Peyer's patch (tissue), 4 donors: ENCODE measurements at places on chromosomes 7 and 10.

GRCh38 chr10:98041352-98042043, 11.1 kb upstream of the CRTAC1 start:
- DNase-seq = peak; percentile 74
- H3K4me1 ChIP-seq = no peaks in the 10 kb centered on the region
- no peak overlapping the region for H3K27ac ChIP-seq
- H3K4me3 ChIP-seq = no peak overlapping the region
- H3K27me3 ChIP-seq = peaks cover 6% of the 10 kb centered on the region
- no peaks in the 10 kb centered on the region for H3K36me3 ChIP-seq

- H3K36me3 ChIP-seq = no peaks in the 10 kb centered on the region
- H3K4me1 ChIP-seq = no peaks in the 10 kb centered on the region
- H3K27me3 ChIP-seq = no peaks in the 10 kb centered on the region
- no peak overlapping the region for H3K27ac ChIP-seq
- DNase-seq = no peak
- H3K4me3 ChIP-seq = no peak overlapping the region
Measured at GRCh38 chr7:73642834-73643233, 18.5 kb upstream of the MLXIPL start.

DNA sequence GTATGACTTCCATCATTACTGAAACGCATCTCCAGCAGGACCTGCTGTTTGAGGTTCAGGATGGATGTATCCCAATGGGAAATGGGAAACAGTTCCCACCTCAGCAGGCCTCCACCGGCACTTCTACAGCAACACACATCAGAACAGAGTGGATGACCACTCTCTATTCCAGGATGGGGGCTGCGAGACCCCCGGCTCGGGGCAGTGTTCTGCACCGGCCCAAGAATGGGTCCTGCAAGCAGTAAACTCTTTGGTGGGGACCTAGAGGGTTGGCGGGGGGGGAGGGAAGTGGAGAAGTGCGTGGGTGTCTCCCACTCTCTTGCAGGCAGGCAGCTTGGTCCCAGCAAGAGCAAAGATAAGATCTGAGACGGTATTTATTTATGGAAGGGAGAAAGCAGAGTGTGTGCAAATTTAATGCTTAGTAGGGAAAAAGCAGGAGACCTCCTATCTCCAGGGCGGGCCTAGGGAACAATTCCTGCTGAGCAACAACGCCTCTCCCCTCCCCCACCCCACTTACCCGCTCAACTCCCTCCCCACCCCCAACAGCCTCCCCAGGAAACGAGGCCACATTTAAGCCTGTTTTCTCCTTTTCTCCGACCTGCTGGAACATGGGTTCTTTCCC, 4.0 kb downstream of the SFMBT2 start:
- H3K4me1 ChIP-seq = peaks cover 4% of the 10 kb centered on the region
- H3K27me3 ChIP-seq = no peaks in the 10 kb centered on the region
- no peaks in the 10 kb centered on the region for H3K36me3 ChIP-seq
- peak overlapping the region; percentile 68 for H3K27ac ChIP-seq

- H3K36me3 ChIP-seq = no peaks in the 10 kb centered on the region
- DNase-seq = no peak
- peaks cover 3% of the 10 kb centered on the region for H3K4me1 ChIP-seq
- H3K27ac ChIP-seq = no peak overlapping the region
- H3K4me3 ChIP-seq = no peak overlapping the region
Measured at GRCh38 chr10:50604049-50604640, 19.6 kb downstream of the SGMS1 start.

GRCh38 chr7:68547799-68548198, 1050.5 kb upstream of the AUTS2 start:
- H3K27ac ChIP-seq = no peak overlapping the region
- H3K4me3 ChIP-seq = no peak overlapping the region
- no peaks in the 10 kb centered on the region for H3K36me3 ChIP-seq
- no peak for DNase-seq
- no peaks in the 10 kb centered on the region for H3K4me1 ChIP-seq

GRCh38 chr7:94410413-94411187, 15.9 kb downstream of the COL1A2 start:
- H3K4me1 ChIP-seq = no peaks in the 10 kb centered on the region
- no peaks in the 10 kb centered on the region for H3K36me3 ChIP-seq
- no peak overlapping the region for H3K4me3 ChIP-seq

- no peaks in the 10 kb centered on the region for H3K27me3 ChIP-seq
- H3K4me1 ChIP-seq = no peaks in the 10 kb centered on the region
- DNase-seq = no peak
- H3K4me3 ChIP-seq = no peak overlapping the region
- H3K36me3 ChIP-seq = no peaks in the 10 kb centered on the region
Measured at GRCh38 chr10:35896001-35896400, 253.9 kb upstream of the FZD8 start.

- no peak overlapping the region for H3K27ac ChIP-seq
- H3K36me3 ChIP-seq = no peaks in the 10 kb centered on the region
- H3K4me1 ChIP-seq = no peaks in the 10 kb centered on the region
- no peak overlapping the region for H3K4me3 ChIP-seq
- H3K27me3 ChIP-seq = no peaks in the 10 kb centered on the region
Measured at GRCh38 chr10:9244864-9245263, 1190.4 kb downstream of the GATA3 start.

DNA sequence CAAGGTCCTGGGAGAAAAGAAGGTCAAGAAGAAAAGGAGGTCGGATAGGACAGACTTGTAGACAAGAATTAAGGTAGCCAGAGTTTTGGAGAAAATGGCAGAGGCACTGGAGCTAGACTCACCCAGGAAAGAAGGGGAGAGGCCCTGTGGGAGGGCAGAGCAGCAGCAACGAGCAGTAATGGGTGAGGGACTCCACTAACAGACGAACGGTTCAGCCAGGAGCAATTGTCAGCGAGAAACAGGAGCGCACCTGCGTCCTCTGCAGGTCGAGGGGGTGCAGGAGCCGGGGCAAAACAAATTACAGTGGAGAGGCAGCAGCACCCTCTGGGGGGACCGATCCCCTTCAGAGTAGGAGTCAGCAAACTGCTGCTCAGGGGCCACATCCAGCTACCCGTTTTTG, 18.5 kb upstream of the IGFBP3 start:
- H3K4me3 ChIP-seq = no peak overlapping the region
- H3K27me3 ChIP-seq = no peaks in the 10 kb centered on the region
- no peaks in the 10 kb centered on the region for H3K4me1 ChIP-seq
- no peak overlapping the region for H3K27ac ChIP-seq
- no peaks in the 10 kb centered on the region for H3K36me3 ChIP-seq

DNA sequence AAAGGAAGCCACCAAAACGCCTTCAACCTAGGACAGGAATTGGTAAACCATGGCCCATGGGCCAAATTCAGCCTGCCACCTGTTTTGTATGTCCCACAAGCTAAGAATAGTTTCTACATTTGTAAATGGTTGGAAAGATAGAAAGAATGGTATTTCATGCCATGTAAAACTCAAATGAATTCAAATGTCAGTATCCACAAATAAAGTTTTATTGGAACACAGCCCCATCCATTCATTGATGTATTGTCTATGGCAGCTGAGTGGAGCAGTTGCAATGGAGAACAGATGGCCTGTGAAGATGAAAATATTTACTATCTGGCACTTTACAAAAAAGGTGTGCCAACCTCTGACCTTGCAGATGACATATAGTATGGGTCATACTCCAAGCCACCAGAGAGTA, 236.9 kb downstream of the CREB5 start:
- no peaks in the 10 kb centered on the region for H3K4me1 ChIP-seq
- H3K4me3 ChIP-seq = no peak overlapping the region
- no peaks in the 10 kb centered on the region for H3K36me3 ChIP-seq
- no peak overlapping the region for H3K27ac ChIP-seq
- H3K27me3 ChIP-seq = no peaks in the 10 kb centered on the region

DNA sequence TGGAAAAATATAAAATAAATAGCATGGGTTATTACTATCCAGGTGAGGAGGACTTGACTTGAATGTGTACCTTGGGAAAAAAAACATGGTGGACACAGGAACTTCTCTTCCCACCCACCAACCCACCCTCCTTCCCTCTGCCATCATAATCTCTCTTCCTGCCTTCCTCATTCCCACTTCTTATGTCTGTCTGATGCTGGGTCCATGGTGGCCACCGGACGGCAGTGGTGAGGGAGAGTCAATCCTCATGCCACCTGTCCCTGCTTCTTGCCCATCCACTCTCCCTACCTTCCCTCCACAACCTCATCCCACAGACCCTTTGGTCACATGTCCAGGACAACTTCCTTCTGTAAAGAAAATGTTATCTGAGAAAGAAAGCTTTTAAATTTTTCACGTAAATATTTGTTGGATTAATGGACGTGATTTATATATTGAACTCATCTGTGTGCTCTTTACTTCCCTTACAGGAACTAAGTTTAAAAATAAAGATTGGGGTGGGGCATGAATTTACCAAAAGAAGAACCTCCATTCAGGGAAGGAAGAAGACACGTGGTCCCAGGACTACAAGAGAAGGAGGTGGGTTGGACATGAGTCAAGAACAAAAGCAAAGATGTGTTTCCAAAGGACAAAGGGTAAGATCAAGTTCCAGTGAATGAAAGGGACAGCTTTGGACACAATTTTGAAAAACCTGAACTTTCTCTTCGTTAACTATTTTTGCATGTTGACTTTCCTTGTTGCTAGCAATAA, 104.5 kb downstream of the PIP4K2A start:
- no peak overlapping the region for H3K27ac ChIP-seq
- no peaks in the 10 kb centered on the region for H3K27me3 ChIP-seq
- no peaks in the 10 kb centered on the region for H3K4me1 ChIP-seq
- DNase-seq = no peak
- H3K36me3 ChIP-seq = no peaks in the 10 kb centered on the region

GRCh38 chr7:108415821-108416536, 40.3 kb downstream of the NRCAM start:
- no peaks in the 10 kb centered on the region for H3K4me1 ChIP-seq
- no peaks in the 10 kb centered on the region for H3K36me3 ChIP-seq
- H3K27me3 ChIP-seq = no peaks in the 10 kb centered on the region

GRCh38 chr10:108404155-108404554, 1239.6 kb upstream of the SORCS1 start:
- H3K36me3 ChIP-seq = no peaks in the 10 kb centered on the region
- H3K27ac ChIP-seq = no peak overlapping the region

- H3K27me3 ChIP-seq = no peaks in the 10 kb centered on the region
- H3K36me3 ChIP-seq = no peaks in the 10 kb centered on the region
- no peak overlapping the region for H3K27ac ChIP-seq
- no peak overlapping the region for H3K4me3 ChIP-seq
- H3K4me1 ChIP-seq = no peaks in the 10 kb centered on the region
Measured at GRCh38 chr10:1824928-1825327, 87.6 kb upstream of the ADARB2 start.

DNA sequence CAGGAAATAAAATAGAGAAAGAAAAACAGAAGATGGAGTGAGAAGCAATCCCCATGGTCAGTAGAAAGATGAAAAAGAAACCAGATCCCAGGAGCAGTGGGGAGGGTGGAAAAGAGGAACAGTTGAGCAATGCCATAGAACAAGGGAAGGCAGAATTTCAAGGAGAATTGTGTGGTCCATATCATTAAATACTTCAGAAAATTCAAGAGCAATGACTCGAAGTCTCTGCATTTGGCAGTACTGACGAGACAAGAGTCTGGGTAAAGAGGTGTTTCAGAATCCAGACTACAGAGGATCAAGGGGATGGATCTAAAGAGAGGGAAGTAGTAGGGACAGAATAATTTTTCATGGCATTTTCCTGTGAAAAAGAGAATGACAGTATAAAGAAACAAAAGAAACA, 512.6 kb downstream of the PHTF2 start:
- H3K36me3 ChIP-seq = no peaks in the 10 kb centered on the region
- H3K4me1 ChIP-seq = no peaks in the 10 kb centered on the region
- H3K4me3 ChIP-seq = no peak overlapping the region
- no peaks in the 10 kb centered on the region for H3K27me3 ChIP-seq
- DNase-seq = no peak

DNA sequence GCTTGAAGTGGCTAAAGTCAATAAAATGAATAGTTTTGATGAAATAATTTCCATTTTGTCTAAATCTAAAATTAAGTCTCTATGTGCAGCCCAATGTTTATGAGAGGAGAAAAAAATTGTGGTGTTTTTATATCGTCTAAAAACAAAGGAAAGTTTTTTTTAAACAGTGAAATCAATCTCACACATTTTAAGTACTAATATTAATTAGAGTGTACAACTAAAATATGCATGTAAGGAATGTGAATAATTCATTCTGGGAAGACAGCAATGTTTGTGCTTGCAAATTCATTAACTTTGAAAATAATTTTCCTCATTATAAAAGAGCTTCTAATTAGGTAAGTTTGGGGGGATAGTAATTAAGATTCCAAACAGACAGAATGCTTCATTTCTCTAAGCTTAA, at the start of gene NPVF:
Gene NPVF, minus strand, starts transcription at position 101 of the 400 bp plus-strand sequence. Its CDS starts 47 bp downstream, at position 54.
- no peak within 1 kb of the TSS for H3K27ac ChIP-seq
- H3K4me3 ChIP-seq = no peak within 1 kb of the TSS
- no peaks in the 10 kb centered on the region for H3K36me3 ChIP-seq
- DNase-seq = no peak
- no peaks in the 10 kb centered on the region for H3K27me3 ChIP-seq

DNA sequence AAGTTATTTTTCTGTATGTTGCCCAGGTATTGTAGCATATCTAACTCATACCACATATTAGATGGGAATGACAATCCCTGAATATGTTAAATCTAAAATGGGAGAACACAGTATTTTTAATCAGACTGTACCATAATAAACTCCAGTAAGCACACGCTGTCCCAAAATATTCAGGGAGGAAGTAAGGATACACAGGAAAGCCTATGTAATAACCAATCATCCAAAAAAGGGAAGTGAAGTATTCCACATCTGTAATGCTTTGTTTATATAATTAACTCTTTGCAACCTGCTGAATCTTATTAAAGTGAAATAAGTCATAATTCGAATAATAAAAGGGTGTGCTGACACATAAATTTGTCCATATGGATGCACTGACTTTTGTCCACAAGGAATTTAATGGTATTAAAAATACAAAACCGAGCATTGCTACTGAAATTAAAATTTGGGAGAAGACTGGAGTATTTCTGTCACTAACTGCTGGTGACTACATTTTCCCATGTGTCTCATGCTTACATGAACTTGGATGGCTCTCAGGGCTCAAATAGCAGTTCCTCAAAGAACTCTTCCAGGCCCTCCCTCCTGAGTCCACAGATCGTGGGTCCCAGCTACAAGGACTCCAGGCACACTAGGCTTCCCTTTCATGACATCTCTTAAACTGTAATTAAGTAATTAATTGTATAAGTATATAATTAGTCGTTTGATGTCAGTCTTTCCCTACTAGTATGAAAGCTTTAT, 120.6 kb downstream of the NEBL start:
- no peaks in the 10 kb centered on the region for H3K4me1 ChIP-seq
- no peaks in the 10 kb centered on the region for H3K27me3 ChIP-seq
- H3K36me3 ChIP-seq = no peaks in the 10 kb centered on the region
- DNase-seq = no peak
- no peak overlapping the region for H3K4me3 ChIP-seq
- no peak overlapping the region for H3K27ac ChIP-seq

DNA sequence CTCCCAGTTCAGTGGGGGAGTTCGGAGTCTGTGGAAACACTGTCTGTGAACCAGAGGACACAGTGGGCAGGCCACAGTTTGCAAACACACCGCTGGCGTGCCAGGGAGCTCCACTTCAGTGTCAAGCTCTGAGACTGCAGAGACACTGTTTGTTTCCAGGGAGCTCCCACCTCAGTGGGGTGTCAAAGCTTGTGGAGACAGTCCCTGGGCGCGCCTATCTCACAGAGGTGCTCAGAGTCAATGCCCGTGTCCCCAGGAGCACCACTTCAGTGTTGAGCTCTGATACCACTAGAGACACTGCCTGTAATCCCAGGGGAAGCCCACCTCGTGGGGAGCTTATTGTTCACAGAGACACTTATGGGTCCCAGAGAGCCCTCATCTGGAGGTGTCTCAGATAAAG, 4.3 kb downstream of the MYO1G start:
- H3K4me3 ChIP-seq = no peak overlapping the region
- DNase-seq = no peak
- peaks cover 3% of the 10 kb centered on the region for H3K4me1 ChIP-seq
- peaks cover 6% of the 10 kb centered on the region for H3K36me3 ChIP-seq
- H3K27ac ChIP-seq = no peak overlapping the region
- no peaks in the 10 kb centered on the region for H3K27me3 ChIP-seq

- H3K4me3 ChIP-seq = no peak overlapping the region
- no peak overlapping the region for H3K27ac ChIP-seq
- no peaks in the 10 kb centered on the region for H3K4me1 ChIP-seq
- H3K27me3 ChIP-seq = no peaks in the 10 kb centered on the region
Measured at GRCh38 chr10:25261558-25261957, 86.8 kb downstream of the GPR158 start.
